ENCODE measurements at places on chromosomes 7 and 10. TPM values are rescaled to one million over a fixed set of nuclear protein-coding genes. Genes with fewer than 3 reads are reported as not detected.

LIPJ gene
- total RNA-seq: not detected

DNA sequence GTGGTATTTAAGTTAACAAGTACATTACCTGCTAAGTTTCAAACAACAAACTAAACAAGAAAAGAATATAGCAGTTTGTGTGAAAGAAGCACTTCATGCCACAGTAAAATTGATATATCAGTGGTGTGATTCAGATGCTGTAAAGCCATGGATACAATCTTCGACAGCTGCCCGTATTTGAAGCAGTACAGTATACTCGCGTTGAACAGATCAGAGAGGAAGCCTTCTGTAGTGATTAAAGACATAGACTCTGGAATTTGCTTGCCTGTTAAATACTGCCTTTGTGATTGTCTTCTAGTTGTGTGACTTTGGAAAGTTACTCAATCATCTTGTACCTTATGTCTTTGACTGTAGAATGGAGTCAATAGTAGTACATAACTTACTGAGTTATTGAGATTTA lies 71.7 kb downstream of the CHRM2 start:
- H3K27ac ChIP-seq: no peak overlapping the region
- H3K27me3 ChIP-seq: no peaks in the 10 kb centered on the region
- no peaks in the 10 kb centered on the region for H3K36me3 ChIP-seq
- H3K4me3 ChIP-seq: no peak overlapping the region
- DNase-seq: no peak
- no peaks in the 10 kb centered on the region for H3K4me1 ChIP-seq

MRLN gene
- total RNA-seq: not detected

TMEM243 gene
- 73.3 TPM for total RNA-seq

ASB10 gene
- not detected for total RNA-seq

DNA sequence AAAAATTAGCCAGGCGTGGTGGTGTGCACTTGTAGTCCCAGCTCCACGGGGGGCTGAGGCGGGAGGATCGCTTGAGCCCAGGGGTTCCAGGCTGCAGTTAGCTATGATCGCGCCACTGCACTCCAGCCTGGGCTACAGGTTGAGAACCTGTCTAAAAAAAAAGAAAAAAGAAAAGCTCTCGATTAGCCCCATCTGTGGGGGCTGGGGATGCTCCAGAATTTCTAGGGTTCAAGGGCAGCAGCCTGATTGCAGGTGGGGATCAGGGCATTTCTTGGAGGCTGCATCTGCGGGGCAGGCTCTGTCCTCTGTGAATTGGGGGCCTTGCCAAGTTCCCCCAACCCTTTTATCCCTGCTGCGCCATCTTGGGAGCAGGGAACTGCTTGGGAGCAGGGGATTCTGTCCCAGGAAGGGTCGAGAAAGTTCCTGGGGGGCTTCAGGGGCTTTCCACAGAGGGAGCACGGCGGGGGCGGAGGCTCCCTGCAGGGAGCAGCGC lies 651 bp upstream of the ARPC1A start:
- H3K27me3 ChIP-seq: no peaks in the 10 kb centered on the region
- peak overlapping the region; percentile 98 for H3K4me3 ChIP-seq
- peak overlapping the region; percentile 87 for H3K27ac ChIP-seq
- no peak for DNase-seq
- H3K36me3 ChIP-seq: no peaks in the 10 kb centered on the region

DNA sequence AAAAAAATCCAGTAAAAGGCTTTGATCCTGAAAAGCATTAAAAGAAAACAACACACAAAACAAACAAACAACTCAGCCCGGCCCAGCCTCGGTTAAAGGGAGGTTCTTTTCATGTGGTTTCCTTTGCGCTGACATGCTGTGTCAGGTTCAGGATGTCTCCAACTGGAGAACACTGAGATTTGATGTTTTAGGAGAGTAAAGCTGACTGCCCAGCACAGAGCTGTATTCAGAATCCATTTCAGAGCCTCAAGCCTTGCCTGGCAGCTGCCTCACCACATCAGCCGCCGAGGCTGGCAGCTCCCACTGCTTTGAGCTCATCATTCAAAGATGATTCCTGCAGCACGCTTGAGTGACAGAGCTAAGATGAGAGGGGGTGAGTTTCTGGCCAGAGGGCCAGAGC lies 205.8 kb upstream of the LYZL1 start:
- no peak overlapping the region for H3K27ac ChIP-seq
- no peaks in the 10 kb centered on the region for H3K4me1 ChIP-seq
- H3K4me3 ChIP-seq: no peak overlapping the region
- no peaks in the 10 kb centered on the region for H3K27me3 ChIP-seq
- H3K36me3 ChIP-seq: no peaks in the 10 kb centered on the region

TRIM4 gene
- 31.0 TPM for total RNA-seq

MDH2 gene
- 272 TPM for total RNA-seq

DNA sequence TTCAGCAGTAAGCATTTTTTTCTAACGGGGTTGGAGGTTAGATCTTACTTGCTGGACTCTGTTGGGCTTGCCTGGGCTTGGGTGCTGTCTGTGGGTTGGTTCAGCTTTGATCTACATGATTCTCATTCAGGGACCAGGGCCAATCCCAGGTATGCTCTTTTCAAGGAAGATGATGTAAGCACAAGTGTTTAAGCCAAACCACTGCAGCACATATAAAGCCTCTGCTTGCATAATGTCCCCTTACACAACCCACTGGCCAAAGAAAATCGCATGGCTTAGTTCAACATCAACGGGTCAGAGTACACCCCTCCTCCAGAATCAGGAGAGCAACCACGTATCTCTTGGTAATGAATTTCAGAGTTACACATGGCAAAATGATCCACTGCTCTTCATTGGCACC lies 83.9 kb downstream of the DNAJB9 start:
- no peak for DNase-seq
- no peak overlapping the region for H3K4me3 ChIP-seq
- no peak overlapping the region for H3K27ac ChIP-seq
- H3K36me3 ChIP-seq: no peaks in the 10 kb centered on the region
- no peaks in the 10 kb centered on the region for H3K4me1 ChIP-seq

DNA sequence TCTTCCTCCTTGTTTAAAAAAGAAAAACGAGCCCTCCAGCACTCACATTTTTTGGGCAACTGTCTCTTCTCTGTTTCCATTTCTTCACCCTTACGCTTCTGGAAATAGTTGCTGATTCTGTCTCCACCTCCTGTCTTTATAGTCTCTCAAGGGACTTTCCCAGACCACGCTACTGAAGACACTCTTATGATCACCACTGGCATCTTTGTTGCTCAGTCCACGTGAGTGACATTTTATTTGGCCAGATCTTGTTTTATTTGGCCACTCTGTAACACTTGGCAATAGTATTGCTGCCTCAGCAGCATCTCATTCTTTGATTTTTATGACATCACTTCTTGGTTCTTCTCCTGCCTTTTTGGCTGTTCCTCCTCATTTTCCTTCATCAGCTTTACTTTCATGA lies 21.6 kb upstream of the NME8 start:
- no peaks in the 10 kb centered on the region for H3K27me3 ChIP-seq
- H3K36me3 ChIP-seq: no peaks in the 10 kb centered on the region
- H3K4me3 ChIP-seq: no peak overlapping the region
- H3K4me1 ChIP-seq: no peaks in the 10 kb centered on the region
- no peak overlapping the region for H3K27ac ChIP-seq

OPALIN gene
- total RNA-seq: not detected

GRCh38 chr10:86265895-86266259 lies 100.7 kb downstream of the GRID1 start:
- no peaks in the 10 kb centered on the region for H3K4me1 ChIP-seq
- no peak for DNase-seq
- no peaks in the 10 kb centered on the region for H3K27me3 ChIP-seq
- H3K27ac ChIP-seq: no peak overlapping the region
- H3K4me3 ChIP-seq: no peak overlapping the region
- H3K36me3 ChIP-seq: no peaks in the 10 kb centered on the region

DNA sequence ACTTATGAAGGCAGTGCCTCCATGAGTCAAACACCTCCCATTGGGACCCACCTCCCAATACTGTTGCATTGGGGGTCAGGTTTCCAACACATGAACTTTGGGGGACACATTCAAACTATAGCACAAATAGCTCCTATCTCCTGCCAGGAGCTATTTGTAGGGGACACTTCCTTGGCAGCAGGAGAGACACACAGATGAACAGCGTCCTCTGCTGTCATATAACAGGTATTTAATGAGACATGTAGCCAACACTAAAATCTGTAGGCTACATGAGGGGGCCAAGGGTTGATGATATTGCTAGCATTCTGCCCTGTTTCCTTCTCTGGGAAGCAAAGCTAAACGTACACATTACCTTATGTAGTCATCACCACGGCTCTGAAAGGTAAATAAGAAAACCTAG lies 2.6 kb upstream of the GPR26 start:
- H3K4me1 ChIP-seq: no peaks in the 10 kb centered on the region
- no peaks in the 10 kb centered on the region for H3K36me3 ChIP-seq
- H3K4me3 ChIP-seq: no peak overlapping the region
- no peak for DNase-seq

RARRES2 gene
- not detected for total RNA-seq

TMEM72 gene
- total RNA-seq: not detected

DNA sequence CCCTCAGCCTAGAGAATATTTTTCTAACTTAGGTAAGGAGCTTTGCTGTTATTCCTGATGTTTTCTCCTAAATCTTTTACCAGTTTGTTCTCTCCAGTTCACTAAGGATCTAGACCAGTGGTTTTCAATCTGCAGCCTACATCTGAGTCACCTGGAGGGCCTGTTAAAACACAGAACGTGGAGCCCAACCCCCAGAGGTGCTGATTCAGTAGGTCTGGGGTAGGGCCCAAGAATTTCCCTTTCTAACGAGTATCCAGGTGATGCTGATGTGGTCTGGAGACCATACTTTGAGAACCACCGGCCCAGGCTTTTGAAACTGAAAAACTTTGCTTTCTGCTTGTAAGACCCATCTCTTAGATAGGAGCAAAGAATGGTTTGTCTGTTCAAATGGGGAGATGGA lies 51.2 kb upstream of the KMT2E start:
- H3K27ac ChIP-seq: no peak overlapping the region
- no peaks in the 10 kb centered on the region for H3K27me3 ChIP-seq

DNA sequence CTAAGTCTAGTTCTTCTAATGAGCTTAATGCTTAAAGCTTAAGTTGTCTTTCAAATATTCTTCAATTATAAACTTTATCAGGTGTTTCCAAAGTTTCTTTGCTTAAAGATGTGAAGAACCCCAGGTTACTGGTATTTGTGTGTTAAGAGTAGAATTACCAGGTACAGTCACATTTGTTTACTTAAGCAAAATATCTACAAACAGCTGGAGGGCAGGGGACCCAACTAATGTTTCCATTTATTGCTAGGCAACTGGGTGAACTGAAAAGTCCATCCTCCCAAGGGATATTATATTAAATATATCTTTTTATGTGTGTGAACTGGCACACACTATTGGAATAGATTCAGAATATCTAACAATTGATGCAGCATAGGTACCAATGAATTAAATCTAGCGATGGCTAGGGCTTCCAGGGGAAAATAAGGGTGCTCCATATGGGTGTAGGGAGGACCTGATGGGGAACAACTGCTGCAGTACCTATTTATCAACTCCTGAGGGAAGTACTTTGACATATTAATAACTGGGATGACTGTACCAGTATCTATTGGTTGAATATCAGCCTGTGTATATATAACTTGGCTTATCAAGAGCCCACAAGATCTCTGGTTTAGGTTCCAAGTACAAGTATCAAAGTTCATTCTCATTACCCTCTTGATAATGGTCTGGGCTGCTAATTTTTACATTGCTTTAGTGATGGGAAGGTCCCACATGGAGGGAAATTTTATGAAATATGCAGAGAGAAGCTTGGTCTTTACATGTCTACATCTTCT lies 10.3 kb upstream of the AGR3 start:
- no peak for DNase-seq
- no peak overlapping the region for H3K27ac ChIP-seq
- H3K4me3 ChIP-seq: no peak overlapping the region
- H3K4me1 ChIP-seq: no peaks in the 10 kb centered on the region
- H3K27me3 ChIP-seq: no peaks in the 10 kb centered on the region
- H3K36me3 ChIP-seq: no peaks in the 10 kb centered on the region

- no peaks in the 10 kb centered on the region for H3K27me3 ChIP-seq
- peak overlapping the region; percentile 79 for H3K27ac ChIP-seq
- H3K36me3 ChIP-seq: no peaks in the 10 kb centered on the region
- DNase-seq: no peak
- H3K4me3 ChIP-seq: peak overlapping the region; percentile 91
These were observed 743 bp downstream of the RBM17 start for GRCh38 chr10:6089334-6090219.

- no peaks in the 10 kb centered on the region for H3K36me3 ChIP-seq
- H3K27me3 ChIP-seq: no peaks in the 10 kb centered on the region
These were observed 145.3 kb downstream of the GLI3 start for GRCh38 chr7:42091461-42092291.

DNA sequence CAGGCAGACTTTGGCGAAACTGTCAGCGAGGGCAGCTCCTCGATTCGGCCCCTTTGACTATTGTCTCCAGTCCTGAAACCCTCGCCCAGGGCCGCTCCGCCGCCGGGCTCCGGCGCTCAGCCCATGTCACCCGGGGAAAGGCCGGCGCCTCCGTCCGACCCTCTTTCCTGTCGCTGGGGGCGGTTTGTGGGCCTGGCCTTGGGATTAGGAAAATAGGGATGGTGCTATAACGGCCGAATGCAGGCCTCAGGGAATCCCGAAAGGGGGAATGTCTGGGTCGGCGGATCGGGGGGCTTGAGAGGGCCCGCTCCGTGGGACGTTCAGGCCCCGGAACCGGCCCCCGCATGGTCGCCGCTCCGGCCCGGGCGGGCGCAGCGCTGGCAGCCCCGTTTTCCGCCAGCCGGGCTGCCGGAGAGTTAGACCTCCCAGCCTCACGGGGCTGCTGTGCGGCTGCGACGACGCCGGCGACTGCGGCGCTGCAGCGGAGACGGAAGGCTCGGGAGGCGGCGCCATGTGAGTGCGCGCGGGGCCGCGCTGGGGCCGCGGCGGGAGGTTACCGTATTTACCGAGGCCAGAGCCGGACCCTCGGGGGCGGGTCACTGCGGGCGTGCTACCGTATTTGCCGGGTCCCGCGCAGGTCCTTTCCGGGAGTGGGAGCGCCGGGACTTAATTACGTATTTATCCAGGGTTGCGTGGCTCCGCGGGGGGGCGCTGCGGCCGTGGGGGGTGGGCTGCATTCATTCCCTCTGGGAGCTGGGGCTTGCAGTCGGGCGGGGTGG lies 25.9 kb downstream of the ZNF775 start:
- no peaks in the 10 kb centered on the region for H3K27me3 ChIP-seq
- DNase-seq: peak; percentile 75
- peak overlapping the region; percentile 86 for H3K4me3 ChIP-seq
- H3K27ac ChIP-seq: peak overlapping the region; percentile 93

- no peaks in the 10 kb centered on the region for H3K27me3 ChIP-seq
- no peak overlapping the region for H3K27ac ChIP-seq
- no peaks in the 10 kb centered on the region for H3K36me3 ChIP-seq
- no peak for DNase-seq
- no peaks in the 10 kb centered on the region for H3K4me1 ChIP-seq
These were observed 98.0 kb downstream of the NPY start for GRCh38 chr7:24381894-24382505.

PTF1A gene
- total RNA-seq: not detected

DNA sequence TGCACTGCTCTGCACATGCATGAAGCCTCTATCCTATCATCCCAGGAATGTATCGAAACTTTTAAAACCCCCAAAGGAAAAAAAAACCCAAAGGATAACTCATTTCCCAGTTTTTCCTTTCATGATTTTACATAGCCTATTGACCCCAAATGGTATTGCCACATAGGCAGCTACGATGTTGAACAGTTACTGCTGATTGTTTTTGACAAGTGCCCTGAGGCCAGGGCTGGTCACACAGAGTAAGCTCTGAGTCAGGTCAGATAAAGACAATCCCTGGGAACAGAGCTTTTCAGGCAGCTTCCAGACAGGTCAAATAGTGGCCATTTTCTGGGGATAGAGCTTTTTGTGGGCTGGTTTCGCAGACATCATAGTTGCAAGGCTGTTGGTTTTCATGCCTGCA lies 52.1 kb downstream of the MYL10 start:
- no peaks in the 10 kb centered on the region for H3K4me1 ChIP-seq
- no peak overlapping the region for H3K4me3 ChIP-seq
- DNase-seq: no peak
- no peaks in the 10 kb centered on the region for H3K27me3 ChIP-seq
- no peak overlapping the region for H3K27ac ChIP-seq
